ENCODE measurements at places on chromosomes 5 and 9.

DNA sequence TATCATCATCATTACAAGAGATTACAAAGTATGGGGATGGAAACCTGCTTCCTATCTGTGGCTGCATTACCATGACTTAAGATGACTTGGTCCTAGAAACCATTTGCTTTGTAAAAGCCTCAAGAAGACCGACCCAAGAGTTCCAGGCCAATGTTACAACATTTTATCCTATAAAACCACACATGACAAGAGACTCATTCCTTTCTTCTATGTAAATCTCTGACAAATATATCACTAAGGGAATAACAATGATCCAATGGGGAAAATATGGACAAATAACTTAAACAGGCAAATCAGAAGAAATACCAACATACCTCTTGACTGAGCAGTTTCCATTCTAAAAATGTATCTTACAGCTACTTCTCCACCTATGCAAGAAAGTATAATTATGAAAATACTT lies 44.3 kb upstream of the VPS13A start:
- no peak for DNase-seq

GRCh38 chr5:16855485-16855884 lies 80.6 kb downstream of the MYO10 start:
- DNase-seq: no peak

GRCh38 chr5:133425222-133425621 lies 187.1 kb downstream of the FSTL4 start:
- DNase-seq: no peak

GRCh38 chr5:95841914-95842812 lies 19.6 kb upstream of the GLRX start:
- DNase-seq: no peak

DNA sequence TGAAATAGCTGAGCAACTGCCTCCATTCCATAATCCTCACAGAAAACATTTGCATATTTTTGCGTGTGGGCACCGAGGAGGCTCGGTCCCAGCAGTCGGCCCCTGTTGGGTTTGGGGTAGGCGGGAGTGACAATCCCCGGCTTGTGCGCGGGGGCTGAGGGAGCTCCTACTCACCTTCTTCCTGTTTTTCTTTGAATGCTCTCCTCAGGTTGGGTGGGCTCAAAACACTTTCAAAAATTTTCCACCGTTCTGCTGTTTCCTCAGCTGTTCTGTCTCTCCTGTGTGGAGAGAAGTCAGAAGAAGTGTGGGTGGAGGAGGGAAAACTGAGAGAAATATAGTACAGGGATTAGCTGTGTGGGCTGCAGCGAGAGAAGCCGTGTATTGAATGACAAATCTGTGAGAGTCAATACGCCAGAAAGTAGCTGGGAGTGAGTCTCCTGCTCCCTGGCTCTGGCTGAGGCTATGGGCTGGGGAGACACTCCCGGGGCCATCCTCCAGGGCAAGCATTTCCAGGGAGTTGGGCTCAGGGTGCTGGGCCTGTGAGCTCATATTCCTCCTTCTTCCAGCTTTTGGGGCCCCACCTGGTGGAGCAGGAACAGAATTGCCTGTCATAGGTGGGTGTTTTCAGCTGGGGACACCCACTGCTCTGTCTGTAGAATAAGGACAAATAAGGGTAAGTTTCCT lies 84.7 kb downstream of the CMYA5 start:
- DNase-seq: peak; percentile 19

- no peak for DNase-seq
Measured at GRCh38 chr5:157164521-157164920, 1.5 kb downstream of the GARIN3 start.

DNA sequence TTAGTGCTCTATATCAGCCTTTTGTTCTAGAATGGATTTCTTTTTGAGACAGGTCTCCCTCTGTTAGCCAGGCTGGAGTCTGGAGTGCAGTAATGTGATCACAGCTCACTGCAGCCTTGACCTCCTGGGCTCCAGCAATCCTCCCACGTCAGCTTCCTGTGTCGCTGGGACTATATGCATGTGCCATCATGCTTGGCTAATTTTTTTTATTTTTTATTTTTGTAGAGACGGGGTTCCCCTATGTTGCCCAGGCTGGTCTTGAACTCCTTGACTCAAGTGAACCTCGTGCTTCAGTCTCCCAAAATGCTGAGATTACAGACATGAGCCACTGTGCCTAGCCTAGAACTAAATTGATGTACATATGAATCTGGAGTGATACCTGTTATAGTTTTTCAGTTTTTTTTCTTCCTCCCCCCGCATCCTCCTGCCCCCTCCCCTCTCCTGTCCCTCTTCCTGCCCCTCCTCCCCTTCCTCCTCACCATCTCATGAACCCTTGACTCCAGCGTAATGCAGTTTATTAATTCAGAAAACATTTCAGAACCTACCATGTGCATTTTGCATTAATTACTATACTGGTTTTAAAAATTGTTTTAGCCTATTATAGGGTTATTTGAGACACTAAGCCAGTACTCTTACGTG lies 37.4 kb upstream of the TNFAIP8 start:
- DNase-seq: no peak

GRCh38 chr5:34685485-34686165 lies 29.5 kb downstream of the RAI14 start:
- DNase-seq: no peak

- DNase-seq: no peak
Measured at GRCh38 chr5:166370928-166371690, 1920.3 kb upstream of the WWC1 start.

- DNase-seq: no peak
Measured at GRCh38 chr5:170860818-170861666, 776 bp upstream of the RANBP17 start.

DNA sequence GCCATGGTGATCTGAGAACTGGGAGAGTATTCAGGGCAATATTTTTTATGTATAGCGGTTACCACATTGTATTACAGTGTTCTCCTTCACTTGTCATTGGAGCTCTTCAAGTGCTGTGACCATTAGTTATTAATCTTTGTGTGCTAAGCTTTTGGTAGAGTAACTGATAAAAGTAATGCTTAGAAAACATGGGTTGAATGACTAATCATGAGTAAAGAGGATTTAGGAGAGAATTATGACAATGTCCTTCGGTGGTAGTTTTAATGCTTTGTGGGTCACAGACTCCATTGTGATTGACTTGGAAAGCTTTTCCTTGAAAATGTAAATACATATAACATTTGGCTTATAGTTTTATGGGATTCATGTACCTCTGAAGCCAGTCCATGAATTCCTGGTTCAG lies 21.4 kb downstream of the TGFBR1 start:
- no peak for DNase-seq

DNA sequence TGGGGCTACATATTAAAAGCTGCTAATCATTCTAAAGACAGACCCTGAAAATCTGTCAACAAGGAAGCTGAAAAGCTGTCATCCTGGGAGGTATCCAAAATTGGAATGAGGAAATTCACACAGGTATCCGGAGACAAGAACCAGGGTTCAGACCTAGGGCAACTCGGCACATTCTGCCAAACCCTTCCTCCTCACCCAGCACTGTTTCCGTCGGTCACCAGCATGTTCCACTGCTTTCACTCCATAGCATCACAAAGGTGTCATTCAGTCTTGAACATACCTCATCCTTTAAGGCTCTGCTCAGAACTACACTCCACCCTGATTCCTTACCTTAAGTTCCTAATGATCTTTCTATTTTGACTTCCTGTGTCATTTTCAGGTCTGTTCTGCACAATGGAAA lies 153.1 kb upstream of the RASA1 start:
- no peak for DNase-seq

- DNase-seq: no peak
Measured at GRCh38 chr9:134348404-134349155, 22.3 kb downstream of the RXRA start.

- no peak for DNase-seq
Measured at GRCh38 chr9:124001458-124001799, 10.1 kb upstream of the LHX2 start.

DNA sequence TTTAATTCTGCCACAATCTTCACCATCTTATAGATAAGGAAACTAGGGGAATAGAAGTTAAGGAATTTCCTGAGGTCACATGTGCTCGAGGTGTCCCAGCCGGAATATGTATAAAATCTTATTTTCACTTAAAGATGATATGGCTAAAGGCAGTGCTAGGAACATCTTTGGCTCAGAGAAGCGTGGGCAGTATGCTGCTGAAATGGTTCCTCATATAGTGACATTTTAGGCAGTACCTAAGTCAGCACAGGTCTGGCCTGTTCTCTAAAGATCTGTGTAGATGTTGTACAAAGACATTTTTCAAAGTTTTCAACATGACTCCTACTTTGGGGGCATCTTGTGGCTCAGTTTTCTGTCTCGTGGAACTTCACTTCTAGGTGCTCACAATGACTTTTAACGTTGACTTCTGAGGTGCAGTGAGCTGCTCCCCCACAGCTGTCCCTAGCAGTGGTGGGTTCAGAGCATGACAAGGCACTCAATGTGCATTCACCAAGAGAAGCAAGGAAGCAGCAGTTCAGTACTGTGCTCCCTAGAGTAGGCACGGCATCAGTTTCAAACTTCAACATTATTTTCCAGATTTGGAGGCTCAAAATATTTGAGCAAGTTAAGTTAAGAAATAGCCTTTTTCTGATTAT lies 40.3 kb downstream of the TNFAIP8 start:
- DNase-seq: no peak

DNA sequence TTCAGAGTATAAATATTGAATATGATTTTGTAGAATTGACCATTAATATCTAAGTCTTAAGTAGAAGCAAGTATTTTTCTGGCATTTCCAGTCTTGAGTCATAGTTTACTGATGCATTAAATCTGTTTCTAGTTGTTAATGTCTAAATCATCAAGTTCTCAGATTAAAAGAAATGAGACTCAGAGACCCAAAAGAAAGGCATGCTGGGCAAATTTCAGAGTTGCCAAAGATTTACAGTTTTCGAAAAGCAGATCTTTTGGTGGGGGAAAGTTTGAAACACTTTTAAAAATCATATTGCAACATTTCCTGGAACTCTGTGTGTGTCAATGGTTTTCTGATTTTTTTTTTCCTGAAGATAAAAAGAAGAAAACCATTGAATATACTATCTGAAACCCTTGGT lies 60.9 kb downstream of the ANKRD55 start:
- no peak for DNase-seq

GRCh38 chr5:125833398-125833797 lies 589.8 kb upstream of the GRAMD2B start:
- DNase-seq: no peak

DNA sequence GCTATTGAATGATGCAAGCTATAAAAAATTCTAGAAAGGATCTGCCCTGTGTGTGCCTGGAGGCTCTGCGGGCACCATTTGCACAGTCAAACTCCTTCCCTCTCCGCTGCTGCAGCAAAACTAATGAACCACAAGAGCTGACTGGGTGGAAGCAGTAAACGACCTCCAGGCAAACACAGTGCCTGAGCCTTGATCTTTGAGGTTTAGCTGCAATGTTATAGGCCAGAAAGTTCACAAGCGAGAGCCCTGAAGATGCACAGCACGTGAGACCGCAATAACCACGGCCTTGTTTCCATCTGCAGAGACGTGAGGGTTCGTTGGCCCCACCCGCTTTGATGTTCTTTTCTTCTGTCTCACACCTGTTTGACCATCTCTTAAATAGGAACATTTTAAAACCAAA lies 69.2 kb upstream of the S1PR3 start:
- no peak for DNase-seq

GRCh38 chr5:137308311-137308710 lies 190.8 kb downstream of the SPOCK1 start:
- DNase-seq: no peak

GRCh38 chr5:164362835-164363234 lies 857.4 kb downstream of the MAT2B start:
- no peak for DNase-seq

- DNase-seq: no peak
Measured at GRCh38 chr5:159891371-159891770, 24.9 kb upstream of the ADRA1B start.

GRCh38 chr5:149953436-149954121 lies 7.0 kb upstream of the SLC26A2 start:
- no peak for DNase-seq

- DNase-seq: peak; percentile 33
Measured at GRCh38 chr5:10229306-10230048, 20.2 kb downstream of the ATPSCKMT start.

- no peak for DNase-seq
Measured at GRCh38 chr5:123007754-123008153, 28.8 kb downstream of the PPIC start.

GRCh38 chr5:20678814-20679298 lies 690.9 kb upstream of the CDH18 start:
- DNase-seq: peak; percentile 26

DNA sequence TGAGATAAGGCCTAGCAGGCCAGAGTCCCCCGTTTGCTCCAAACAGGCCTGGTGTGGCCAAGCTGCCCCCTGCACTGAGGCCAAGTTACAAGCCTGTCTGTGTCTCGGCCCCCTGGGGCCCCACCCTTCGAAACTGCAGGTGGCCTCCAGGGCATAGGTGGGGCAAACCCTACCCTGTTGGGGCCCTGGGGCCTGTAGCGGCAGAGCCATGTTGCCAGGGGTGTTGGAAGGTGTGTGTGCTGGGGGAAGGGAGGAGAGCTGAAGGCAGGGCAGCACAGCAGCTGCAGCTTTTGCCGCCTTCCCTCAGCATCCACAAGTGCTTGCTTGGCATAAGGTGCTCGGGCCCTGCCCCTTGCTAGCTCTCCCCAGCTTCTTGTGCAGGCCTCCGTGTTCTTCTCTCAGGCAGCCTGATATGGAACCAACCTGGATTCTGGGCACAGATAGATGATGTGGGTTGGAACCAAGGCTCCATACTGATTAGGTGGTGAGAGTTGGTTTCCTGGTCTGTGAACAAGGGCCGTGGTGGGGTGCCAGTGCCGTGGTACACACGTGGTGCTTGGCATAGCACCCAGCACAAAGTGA lies 12.7 kb downstream of the IRF1 start:
- no peak for DNase-seq

- DNase-seq: no peak
Measured at GRCh38 chr5:1265026-1265425, 29.8 kb downstream of the TERT start.

DNA sequence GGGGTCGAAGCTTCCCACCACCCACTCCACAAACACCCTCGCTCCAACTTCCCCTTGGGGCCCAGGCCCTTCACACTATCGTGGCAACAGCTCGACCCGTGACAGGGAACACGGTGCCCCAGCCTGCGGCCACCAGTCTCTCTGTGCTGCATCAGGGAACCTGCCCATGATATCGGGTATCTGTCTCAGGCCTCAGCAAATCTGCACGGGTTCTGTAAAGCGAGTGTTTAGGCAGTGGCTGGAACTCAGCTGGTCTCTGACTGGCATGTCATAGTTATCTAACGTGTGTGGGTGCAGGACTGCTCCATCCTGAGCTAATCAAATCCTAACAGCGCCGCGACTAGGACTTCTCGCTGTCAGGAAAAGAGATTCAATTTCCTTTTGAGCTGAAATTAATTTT lies 42.9 kb downstream of the DBH start:
- no peak for DNase-seq

GRCh38 chr5:6246820-6247437 lies 131.4 kb downstream of the MED10 start:
- no peak for DNase-seq

- no peak for DNase-seq
Measured at GRCh38 chr5:164505791-164506190, 1000.4 kb downstream of the MAT2B start.

- no peak for DNase-seq
Measured at GRCh38 chr9:93569621-93570174, 6.7 kb upstream of the PHF2 start.
